HTR-8/SVneo (cell line): ENCODE measurements at places on chromosomes 1 and 21.

DNA sequence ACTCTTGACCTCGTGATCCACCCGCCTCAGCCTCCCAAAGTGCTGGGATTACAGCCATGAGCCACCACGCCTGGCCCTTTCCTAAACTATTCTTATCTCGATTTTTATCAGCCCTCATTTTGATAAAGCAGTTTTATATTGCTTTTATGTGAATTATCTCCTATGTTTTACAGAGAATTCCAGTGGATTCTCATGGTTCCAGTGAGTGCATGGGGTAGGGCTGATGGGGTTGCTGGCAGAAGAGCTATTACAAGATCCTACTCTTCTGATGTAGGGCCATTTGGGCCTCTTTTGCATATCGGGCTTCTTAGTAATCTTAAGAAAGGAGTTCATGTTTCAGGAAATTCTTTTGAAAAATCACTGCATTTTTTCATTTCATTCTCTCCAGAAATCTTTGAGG, 187.6 kb downstream of the PBX1 start:
- DNase-seq = no peak

DNA sequence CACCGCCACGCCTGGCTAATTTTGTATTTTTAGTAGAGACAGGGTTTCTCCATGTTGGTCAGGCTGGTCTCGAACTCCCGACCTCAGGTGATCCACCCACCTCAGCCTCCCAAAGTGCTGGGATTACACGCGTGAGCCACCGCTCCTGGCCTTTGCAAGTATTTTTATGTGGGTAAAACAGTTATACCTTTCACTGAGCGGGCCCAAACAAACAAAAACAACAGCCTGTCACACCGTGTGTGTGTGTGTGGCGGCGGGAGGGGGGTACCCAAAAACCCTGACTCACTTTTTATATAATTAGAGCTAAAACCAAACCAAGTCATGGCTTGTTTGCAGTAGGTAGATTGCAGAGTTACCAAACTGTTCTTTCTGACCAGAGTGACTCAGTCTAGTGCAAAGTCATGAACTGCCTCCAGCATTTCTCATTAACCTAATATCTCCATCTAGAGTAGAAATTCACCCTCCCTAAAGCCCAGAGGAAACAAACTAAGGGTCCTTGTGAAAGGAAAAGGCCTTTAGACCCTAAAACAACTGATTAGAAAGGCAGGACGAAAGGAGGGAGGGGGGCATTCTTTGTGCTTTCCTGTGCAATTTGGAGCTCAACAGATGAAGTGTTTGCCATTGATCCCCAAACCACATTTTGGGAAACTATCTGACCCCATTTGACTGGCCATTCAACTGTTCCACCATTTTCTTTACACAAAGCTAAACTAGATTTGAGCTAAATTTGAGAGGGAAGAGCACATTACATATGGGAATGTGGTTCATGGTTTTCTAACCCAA, 181.0 kb downstream of the DHRS3 start:
- DNase-seq = no peak

- DNase-seq = no peak
These were observed 838.2 kb upstream of the RGS18 start for GRCh38 chr1:191320062-191320461.

DNA sequence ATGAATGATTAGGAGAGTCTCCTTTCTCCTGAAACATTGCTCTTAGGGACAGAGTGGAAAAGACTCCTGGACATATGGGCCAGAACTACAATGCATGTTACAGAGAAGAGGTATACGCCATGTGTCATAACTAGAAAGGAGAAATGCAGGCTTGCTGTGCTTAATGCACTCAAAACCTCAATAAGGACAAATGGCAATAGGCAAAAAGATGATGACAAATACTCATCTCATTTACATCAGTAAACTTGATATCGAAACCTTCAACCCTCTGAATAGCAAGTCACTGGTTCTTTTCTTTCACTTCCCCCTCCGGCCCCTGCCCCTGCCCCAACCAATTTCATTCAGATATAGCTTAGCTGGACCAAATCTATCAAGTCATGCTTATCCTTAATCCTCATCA, 1.9 kb upstream of the GPR88 start:
- no peak for DNase-seq

DNA sequence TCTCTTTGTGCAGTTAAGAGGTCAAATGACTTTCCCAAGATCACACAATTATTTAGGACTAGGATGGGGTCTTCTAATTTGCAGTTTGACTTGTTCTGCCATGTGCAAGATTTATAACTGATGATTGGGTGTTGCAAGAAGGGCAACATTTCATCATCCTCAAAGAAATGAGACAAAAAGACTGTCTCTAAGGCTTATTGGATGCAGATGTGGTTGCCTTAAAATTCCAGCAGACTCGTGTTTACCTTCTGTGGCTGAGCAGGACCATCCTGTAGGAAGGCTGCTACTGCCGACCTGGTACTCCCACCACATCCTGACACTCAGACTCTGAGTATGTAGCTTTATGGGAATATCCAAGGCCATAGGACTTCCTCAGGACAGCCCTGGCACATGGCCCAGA, 99.9 kb upstream of the SGIP1 start:
- no peak for DNase-seq

- no peak for DNase-seq
These were observed 224.5 kb downstream of the KAZN start for GRCh38 chr1:14822996-14823395.

- DNase-seq = no peak
These were observed 22.2 kb downstream of the MKNK1 start for GRCh38 chr1:46581681-46582455.

- DNase-seq = no peak
These were observed 78.8 kb upstream of the TRABD2B start for GRCh38 chr1:48076017-48076416.

GRCh38 chr21:44334329-44335030, 4.7 kb downstream of the CFAP410 start:
- DNase-seq = no peak

DNA sequence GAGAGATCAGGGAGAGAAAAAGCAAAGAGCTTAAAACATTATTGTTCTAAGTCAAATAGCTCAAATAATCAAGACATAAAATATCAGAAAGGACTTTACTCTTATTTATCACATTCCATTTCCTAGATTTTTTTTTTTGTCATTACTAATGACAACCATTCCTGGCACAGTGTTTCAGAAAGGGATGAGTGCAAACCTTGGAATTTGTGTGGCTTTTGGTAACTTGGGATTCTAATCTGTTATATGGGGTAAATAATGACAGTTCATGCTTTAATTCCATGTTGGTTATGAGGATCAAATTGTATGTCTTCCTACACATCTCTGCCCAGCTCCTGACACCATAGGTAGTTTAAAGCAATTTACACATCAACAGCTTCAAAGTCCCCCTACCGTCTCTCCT, 358.4 kb upstream of the ADGRL4 start:
- no peak for DNase-seq

- no peak for DNase-seq
These were observed 12.0 kb downstream of the ALDH9A1 start for GRCh38 chr1:165686121-165686970.

- no peak for DNase-seq
These were observed 35.5 kb downstream of the MRAP start for GRCh38 chr21:32333953-32334673.

- DNase-seq = no peak
These were observed 640.4 kb upstream of the RGS18 start for GRCh38 chr1:191517826-191518225.

- no peak for DNase-seq
These were observed 469.5 kb upstream of the CHRM3 start for GRCh38 chr1:238916828-238917227.

DNA sequence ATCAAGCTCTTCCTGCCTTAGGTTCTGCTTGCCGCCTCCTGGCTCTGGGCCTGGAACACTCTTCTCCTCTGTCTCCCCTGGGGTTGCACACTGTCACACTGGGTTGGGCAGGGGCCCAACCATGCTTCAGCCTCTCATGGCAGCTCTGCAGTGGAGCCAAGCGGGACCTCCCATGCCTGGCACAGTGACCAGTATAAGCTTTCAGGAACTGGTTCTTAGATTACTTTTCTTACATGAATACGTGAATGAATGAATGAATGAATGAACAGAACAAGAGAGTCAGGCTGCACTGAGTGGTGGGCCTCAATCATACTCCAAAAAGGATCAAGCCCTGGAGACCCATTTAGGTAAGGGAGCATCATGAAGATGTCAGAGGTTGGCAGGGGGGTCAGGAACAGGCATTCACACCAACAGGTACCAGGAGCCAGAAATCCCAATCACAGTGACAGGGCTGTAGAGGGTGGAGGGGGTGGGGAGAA, 30.8 kb upstream of the TMEM125 start:
- DNase-seq = no peak

GRCh38 chr1:93692983-93693591, 11.4 kb upstream of the BCAR3 start:
- DNase-seq = no peak

DNA sequence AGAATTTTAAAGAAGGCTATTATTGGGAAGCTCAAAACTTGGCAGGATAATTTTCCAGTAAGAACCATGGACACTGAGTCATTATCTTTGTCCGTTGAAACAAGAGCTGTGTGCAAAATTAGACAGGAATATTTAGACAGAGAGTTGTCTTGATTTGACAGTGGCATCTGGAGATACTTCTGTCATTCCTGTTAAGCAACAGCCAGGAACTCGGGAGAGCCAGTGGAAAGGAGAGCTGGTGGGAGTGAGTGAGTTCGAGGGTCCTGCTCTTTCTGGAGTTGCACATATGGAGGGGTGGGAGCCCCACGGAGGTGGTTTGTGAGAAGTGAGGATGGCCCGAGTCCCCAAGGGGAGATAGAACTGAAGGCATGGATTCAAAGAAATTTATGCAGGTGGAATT, 3.1 kb downstream of the COQ8A start:
- no peak for DNase-seq

DNA sequence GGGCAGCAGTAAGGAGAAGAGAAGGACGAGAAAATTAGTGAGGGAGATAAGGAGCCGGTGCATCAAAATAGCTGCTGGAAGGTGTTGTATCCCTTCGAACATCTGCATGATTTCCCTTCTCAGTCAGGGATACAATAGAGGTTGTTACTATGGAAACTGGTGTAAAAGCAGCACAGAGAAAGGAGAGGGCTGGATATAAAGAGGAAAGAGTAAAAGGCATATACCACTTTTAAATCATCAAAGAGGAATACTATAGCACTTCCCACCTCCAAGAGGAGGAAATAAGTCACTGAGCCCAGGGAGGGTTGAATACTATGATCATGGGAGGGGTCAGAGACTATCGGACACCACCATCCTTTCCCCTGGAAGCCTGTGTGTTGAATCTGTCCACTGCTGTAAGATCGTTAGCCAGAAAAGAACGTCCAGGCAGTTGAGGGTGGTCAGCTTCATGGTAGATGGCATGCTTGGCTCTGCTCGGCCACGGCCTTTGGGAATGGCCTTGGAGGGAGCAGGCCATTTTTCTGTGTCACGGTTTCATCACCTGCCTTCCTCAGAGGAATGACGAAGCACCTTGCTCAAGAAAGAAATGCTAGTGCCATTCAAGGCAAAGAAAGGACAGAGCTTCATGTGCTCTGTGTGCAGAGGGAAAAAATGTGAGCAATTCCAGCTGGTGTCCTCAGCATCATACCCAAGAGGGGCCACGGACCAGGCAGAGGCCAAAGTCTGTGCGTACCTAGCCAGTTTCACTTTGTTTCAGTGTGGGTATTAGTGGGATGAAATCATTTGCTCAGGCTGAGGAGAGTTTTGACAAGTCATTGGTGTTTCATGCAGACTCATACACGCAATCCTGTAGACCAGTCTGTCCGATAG, 64.2 kb downstream of the IRF2BP2 start:
- no peak for DNase-seq

- no peak for DNase-seq
These were observed 219.4 kb downstream of the LRRC40 start for GRCh38 chr1:69985901-69986439.

DNA sequence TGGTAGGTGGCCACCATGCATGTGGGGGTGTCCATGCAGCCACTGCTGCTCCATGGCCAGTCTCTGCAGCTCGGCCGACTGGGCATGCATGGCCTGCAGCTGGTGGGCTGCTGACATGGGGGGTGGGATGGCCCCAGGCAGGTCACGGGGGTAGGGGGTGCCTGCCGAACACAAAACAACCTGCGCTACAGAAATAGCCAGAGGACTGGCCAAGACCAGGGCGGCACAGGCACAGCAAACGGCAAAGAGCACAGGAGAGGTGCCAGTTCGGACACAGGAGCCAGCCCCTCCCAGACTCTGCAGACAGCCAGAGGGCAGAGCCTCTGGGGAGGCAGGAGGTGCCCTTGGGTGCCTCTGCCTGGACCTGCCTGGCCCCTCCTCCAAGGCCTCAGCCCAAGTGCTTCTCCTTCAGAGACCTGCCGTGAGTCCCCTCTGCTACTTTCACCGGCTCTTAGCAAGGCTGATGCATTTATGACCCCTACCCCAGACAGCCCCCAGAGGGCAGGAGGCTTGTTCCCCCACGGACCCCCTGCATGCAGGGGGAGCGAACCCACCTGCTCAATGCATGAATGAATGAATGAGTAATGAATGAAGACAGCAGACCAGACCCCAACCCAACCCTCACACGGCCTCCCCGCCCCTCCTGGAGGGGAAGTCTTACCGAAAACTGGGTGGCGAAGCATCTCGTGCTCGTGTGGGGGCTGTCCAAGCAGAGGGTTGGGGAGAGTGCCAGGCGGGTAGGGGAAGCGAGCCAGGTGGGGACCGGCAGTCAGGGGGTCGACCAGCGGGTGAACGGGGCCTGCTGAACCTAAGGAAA, 37.7 kb downstream of the SLC45A1 start:
- DNase-seq = no peak

GRCh38 chr1:111220302-111220890, 7.1 kb upstream of the CHI3L2 start:
- no peak for DNase-seq

- no peak for DNase-seq
These were observed 3.0 kb downstream of the IGSF21 start for GRCh38 chr1:18110598-18110939.

DNA sequence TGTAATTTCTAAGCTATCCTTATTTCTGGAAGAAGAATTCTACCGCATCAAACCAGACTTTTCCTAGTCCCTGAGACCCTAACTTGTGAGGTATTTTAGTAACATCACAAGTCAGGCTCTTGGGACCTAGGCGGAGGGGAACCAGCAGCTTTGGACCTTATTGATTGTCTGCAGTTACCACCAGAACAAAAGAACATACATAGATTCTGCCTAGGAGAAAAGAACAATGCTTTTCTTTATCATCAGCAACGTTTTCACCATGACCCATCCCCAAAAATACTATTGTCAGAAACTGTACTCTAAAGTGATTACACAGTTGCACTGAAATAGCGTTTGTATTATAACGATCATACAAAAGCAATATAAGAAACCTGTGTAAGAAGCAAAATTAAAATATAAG, 860.4 kb downstream of the USP25 start:
- DNase-seq = no peak

DNA sequence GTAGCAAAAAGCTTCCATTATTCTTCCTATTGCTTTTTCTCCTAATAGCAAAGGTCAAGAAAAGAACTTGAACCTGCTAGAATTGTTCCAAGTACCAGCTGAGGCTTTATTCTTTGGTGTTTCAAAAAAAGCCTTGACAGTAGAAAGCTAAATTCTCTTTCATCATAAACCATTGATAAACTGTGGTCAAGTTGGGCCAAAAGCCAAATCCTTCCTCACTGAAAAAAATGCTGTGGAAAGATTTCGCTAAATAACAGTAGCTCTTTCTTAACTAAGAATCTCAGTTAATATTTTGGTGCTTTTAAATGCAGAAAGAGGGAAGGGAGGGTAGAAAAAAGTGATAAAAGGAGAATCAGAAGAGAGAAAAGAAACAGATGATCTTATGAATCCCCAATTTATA, 14.0 kb upstream of the JAM2 start:
- DNase-seq = no peak
